ENCODE measurements at places on chromosomes 6 and 20. TPM values are rescaled to one million over a fixed set of nuclear protein-coding genes. Genes with fewer than 3 reads are reported as not detected.

GRCh38 chr20:18995455-18995854 is 181.9 kb downstream of the SCP2D1 start:
- DNase-seq, result no peak
- no peak overlapping the region for H3K4me3 ChIP-seq
- H3K27me3 ChIP-seq, result no peaks in the 10 kb centered on the region
- no peaks in the 10 kb centered on the region for H3K4me1 ChIP-seq

DNA sequence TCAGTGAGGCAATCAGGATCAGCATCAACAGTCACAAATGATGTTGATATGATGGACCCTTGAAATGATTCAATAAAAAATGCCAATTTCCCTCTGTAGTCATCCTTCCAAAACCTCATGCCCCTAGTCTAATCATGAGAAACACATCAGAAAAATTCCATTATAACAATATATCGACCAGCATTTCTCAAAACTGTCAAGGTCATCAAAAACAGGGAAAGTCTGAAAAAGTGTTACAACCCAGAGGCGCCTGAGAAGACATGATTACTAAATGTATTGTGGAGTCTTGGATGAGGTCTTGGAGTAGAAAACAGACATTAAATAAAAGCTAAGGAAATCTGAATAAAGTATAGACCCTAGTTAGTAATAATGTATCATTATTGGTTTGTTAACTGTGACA is 133.8 kb downstream of the SLC35B3 start:
- DNase-seq, result no peak
- no peak overlapping the region for H3K4me3 ChIP-seq
- H3K36me3 ChIP-seq, result no peaks in the 10 kb centered on the region
- no peaks in the 10 kb centered on the region for H3K4me1 ChIP-seq
- H3K27me3 ChIP-seq, result peaks cover 1% of the 10 kb centered on the region

DNA sequence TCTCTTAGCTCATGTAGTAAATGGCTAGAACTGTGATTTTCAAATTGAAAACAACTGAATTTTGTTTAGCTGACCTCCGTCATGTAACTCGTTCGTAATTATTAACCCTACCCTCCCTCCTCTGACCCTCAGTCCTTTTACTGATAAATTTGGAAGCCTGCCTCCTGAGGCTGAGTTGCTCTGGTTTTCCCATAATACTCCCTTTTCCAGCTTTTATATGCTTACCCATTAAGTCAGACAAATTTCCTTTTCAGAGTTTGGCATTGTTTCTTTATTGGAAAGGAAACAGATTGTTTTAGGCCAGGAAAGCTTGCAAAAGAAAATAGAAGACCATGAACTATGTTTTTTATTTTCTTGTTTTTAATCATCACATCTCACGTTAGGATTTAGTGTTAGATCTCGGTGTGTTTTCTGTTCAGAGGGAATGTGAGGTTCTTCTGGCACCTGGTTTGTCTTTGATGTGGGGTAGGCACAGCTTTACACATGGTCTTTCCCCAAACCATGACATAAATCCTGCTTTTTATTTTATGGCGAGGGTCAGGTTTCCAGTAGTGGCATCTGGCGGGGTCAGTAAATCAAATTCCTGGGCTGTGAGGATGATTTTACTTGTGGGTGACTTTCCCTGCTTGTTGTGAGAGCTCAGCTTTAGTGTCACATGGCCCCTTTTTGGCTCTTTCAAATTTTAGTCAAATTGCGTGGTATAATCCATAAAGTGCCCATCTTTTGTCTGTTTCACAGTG is 24.5 kb downstream of the PLCB4 start:
- H3K27ac ChIP-seq, result no peak overlapping the region
- no peak for DNase-seq
- no peaks in the 10 kb centered on the region for H3K36me3 ChIP-seq
- peaks cover 25% of the 10 kb centered on the region for H3K4me1 ChIP-seq
- H3K4me3 ChIP-seq, result no peak overlapping the region

- no peak overlapping the region for H3K27ac ChIP-seq
- no peak for DNase-seq
- H3K4me1 ChIP-seq, result peaks cover 5% of the 10 kb centered on the region
- no peaks in the 10 kb centered on the region for H3K36me3 ChIP-seq
- H3K4me3 ChIP-seq, result no peak overlapping the region
Measured at GRCh38 chr20:59082077-59082740, 39.6 kb upstream of the PRELID3B start.

GRCh38 chr20:63007646-63008488 is 1.1 kb upstream of the BHLHE23 start:
- H3K27ac ChIP-seq, result no peak overlapping the region
- peaks cover 35% of the 10 kb centered on the region for H3K27me3 ChIP-seq
- H3K4me3 ChIP-seq, result no peak overlapping the region
- DNase-seq, result no peak
- peaks cover 2% of the 10 kb centered on the region for H3K36me3 ChIP-seq

The UNC5CL gene
- total RNA-seq, result 0.36 TPM

The SLC22A23 gene
- 10.9 TPM for total RNA-seq

The EEF1A1 gene
- total RNA-seq, result 8,902 TPM

All from chondrocyte (in vitro differentiated cells).